Stimulated activated CD8-positive, alpha-beta memory T cell treated with anti-CD3 and anti-CD28 coated beads, Interleukin-7, amount 100 ng/mL, for 1 hour (primary cell): ENCODE measurements at places on chromosomes 2 and 18.

- no peak for DNase-seq
Observed at GRCh38 chr2:216202626-216203250, 93.6 kb downstream of the XRCC5 start.

GRCh38 chr2:933734-934295 is 16.8 kb upstream of the SNTG2 start:
- no peak for DNase-seq

- DNase-seq = no peak
Observed at GRCh38 chr2:64698668-64699444, 45.1 kb upstream of the SERTAD2 start.

GRCh38 chr2:77977471-77978063 is 455.4 kb upstream of the LRRTM4 start:
- DNase-seq = no peak

DNA sequence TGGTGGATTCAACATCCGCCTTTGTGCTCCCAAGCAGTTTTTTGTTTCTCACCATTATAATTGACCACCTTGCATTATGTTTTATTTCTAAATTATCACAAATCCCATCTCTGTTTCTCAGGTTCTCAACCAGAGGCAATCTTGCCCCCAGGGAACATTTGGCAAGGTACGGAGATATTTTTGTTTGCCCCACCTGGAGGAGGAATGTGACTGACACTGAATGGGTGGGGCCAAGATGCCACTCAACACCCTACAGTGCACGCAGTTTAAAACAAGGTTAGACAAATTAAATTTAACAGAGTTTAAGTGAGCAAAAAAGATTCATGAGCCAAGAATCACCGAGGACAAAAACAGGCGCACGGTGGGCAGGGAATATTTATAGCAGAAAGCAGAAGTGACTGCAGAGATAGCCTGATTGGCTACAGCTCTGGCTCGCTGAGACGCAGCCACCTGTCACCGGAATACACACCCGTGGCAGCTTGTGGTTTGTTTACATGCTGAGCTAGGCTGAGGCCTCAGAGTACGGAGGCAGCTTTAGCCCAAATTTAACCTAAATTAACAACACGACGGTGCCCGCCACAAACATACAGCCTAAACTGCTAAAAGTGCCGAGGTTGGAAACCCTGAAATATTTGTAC is 150.0 kb upstream of the ALKAL2 start:
- peak; percentile 40 for DNase-seq

- DNase-seq = no peak
Observed at GRCh38 chr2:54712516-54712915, 10.9 kb upstream of the EML6 start.

DNA sequence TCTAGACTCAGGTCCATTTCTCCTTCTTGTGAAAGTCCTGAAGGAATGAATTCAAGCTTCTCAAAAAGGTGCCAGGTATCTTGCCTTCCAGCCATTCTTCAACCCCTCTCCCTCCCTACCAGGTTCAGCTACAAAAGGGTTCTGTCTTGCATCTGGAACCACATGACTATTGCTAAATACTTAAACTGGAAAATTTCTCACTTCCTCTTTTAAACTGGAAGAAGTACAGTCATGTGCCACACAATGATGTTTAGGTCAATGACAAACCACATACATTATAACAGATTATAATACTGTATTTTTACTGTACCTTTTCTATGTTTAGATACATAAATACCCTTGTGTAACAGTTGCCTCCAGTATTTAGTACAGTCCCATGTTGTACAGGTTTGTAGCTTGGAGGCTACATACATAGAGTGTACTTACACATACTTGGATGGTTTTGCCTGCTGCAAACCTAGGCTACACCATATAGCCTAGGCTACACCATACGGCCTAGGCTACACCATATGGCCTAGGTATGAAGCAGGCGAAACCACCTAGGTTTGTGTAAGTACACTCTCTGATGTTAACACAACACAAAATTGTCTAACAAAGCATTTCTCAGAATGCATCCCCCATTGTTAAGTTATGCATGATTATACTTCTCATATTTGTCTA is 142.0 kb upstream of the DNMT3A start:
- no peak for DNase-seq

GRCh38 chr18:6732952-6733351 is 3.4 kb downstream of the ARHGAP28 start:
- DNase-seq = no peak

DNA sequence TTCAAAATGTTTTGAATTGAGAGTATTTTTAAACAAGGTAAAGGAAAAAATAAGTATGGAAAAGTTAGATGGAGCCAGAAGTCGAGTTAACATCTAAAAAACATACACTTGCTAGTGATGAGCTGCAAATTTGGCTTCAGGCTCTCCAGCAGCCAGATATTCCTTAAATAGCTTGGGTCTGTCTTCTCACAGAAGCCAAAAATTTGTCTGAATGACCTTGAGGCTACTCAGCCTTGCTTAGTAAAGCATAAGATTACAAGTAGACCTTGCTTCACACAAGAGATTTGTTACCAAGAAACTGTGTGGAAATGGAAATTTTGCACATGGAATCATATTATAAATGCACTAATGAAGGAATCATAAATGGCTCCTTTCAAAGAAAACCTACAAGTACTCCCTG is 40.8 kb upstream of the GRB14 start:
- no peak for DNase-seq

GRCh38 chr2:26845021-26845420 is 2.9 kb upstream of the DPYSL5 start:
- no peak for DNase-seq

DNA sequence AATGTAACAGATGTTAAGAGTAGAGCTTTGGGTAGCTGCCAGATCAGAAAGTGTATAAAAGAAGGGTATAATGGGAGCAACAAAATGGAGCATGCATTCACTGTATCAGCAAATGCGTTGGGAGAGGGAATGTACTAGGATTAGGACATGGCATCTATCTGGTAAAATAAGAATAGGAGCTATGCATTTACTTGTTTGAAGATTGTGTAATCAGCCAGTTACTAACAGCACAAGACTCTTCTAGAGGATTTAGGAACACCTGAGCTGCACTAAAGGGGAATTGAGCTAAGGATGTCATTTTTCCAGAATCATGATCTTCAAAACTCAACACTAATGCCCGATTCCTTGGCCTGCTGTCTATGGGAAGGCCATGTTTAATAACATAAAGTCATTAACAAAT is 394.2 kb upstream of the TNP1 start:
- no peak for DNase-seq

- no peak for DNase-seq
Observed at GRCh38 chr2:226136739-226137138, 662.9 kb downstream of the IRS1 start.

DNA sequence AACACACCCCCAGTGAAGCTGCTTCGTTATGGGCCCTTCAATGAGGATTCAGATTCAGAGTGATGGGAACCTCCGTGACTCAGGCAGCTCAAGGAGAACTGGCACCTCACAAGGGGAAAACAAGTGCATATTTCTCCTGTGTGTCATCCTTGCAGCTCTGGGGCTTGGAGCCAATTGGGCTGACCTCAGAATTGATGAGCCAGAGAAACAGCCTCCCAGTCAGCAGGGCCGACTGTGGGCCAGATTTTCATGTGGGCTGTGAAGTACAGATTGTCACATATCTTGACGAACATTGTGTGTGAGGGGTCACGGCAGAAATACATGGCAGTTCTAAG is 189.6 kb upstream of the SP5 start:
- no peak for DNase-seq

DNA sequence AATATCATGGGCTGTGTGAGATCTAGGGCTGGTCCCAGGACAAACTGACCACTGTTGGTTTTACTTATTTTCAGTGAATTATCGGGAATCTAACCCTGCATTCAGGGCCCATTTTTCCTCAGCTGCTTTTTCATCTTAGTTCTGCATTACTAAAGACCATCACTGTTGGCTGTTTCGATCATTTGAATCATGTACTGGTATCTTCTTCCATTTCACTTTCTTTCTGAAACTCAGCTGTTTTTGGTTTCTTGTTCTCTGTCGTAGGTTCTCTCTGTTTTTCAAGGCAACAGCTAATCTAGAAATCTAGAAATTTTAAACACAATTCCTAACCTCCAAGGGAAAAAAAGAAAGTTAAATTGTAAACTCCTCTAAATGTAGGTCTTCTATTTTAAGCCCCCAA is 159.9 kb upstream of the SESTD1 start:
- no peak for DNase-seq

- no peak for DNase-seq
Observed at GRCh38 chr2:99691926-99692325, 202.1 kb upstream of the REV1 start.

- DNase-seq = no peak
Observed at GRCh38 chr2:21590026-21590690, 466.4 kb downstream of the TDRD15 start.

DNA sequence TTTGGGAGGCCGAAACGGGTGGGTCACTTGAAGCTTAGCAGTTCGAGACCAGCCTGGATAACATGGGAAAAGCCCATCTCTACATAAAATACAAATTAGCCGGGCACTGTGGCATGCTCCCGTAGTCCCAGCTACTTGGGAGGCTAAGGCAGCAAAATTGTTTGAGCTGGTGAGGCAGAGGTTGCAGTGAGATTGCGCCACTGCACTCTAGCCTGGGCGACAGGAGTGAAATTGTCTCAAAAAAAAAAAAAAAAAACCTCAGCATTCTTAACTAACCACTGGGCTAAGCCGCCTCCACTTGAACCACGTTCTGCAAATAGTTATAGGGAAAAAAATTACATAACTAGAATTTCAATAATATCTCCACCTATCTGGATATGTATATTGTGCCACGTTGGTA is 2.3 kb downstream of the FOXI3 start:
- no peak for DNase-seq

DNA sequence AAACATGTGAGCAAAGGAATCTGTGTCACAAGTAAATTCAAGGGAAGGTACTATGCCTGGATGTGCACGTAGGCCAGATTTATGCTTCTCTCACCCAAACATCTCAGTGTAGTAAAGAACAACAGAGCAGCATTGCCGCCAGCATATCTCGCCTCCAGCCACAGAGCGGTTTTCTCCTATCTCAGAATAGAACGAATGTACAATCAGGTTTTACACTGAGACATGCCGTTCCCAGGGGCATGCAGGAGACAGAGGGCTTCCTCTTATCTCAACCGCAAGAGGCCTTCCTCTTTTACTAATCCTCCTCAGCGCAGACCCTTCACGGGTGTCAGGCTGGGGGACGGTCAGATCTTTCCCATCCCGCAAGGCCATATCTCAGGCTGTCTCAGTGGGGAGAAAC is 175.3 kb downstream of the RPIA start:
- no peak for DNase-seq

- no peak for DNase-seq
Observed at GRCh38 chr2:73176205-73176880, 26.0 kb upstream of the NOTO start.

- DNase-seq = no peak
Observed at GRCh38 chr18:72410399-72410798, 133.7 kb downstream of the CBLN2 start.

DNA sequence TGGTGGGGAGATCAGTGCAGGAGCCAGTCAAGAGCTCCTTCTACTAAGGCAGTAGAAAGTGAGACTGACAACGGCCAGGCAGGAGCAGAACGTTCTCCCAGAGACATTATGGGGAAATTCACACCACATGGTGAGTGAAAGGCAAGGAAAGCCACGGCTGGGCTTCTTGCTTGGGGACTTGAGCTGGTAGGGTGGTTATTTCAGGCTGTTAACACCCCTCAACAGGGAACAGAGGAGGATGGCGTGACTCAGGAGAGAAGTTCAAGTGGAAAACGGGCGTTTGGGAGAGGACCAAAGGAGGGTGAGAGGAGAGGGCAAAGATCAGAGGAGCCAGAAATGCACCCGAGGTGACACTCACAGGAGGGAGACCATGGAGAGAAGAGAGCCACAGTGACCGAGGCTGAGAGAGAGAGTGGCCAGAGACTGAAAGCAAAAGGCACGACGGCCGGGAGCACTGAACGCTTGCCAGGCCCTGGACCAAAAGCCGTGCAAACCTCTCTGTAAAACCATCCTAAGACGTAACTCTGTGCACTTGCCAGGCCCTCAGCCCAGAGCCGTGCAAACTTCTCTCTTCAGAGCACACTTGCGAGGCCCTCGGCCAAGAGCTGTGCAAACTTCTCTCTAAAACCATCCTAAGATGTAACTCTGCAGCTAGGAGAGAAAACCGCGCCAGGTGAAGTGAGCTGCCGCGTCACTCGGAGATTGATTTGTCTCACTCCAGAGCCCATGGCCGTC is 7.7 kb downstream of the TPO start:
- no peak for DNase-seq

DNA sequence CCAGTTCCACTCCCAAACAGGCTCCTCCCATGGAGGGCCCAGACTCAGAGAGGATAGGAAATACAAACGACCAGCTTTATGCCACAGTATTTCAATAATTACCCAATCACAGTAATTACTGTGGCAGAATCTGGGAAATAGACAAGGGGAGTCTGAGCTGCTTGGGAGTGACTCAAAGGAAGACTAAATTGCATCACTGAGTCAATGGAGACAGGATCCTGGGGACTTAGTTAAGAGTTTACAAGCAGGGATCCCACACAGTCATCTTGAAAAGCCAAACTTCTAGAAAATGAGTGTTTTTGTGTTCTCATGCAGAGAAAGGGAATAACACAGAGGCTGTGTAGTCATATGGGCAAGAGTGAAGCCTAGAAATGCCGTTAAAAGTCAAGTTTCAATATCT is 1142.1 kb downstream of the CNTNAP5 start:
- no peak for DNase-seq

DNA sequence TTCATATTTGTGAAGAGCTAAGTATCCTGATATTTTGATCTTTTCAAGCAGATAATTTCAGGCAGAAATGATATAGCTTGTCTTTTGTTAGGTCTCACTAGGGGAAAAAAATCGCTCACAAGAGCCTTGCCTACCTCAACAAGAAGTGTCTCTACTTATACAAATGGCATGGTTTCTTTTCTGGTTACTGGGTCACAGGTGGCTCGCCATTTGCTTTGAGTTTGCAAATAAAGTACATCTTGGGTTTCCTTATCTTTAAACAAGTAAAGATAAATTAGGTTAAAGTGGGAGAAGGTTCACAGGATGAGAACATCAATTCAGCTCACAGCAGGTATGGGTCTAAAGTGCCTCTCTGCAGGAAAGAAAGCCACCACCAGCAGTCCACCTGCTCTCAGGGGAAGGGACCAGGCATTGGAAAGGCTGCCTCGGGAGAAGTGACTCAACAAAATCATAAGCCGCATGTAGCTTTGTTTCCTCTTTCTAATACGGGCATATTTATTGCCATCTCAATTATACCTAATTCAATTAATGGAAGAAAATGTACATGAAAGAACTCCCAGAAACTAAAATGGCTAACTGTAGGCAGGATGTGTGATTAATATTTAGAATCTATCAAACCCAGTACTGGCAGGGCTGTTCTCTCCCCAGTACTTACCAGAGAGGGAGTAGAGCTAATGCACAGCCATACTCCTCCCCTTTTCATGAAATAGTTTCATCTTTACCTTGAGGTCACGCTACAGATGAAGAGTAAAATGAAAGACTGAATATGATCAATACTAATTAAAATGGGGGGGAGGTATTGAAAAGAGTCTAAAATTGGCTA is 28.3 kb downstream of the CDC42EP3 start:
- DNase-seq = no peak

GRCh38 chr2:219034823-219035222 is 6.5 kb downstream of the CFAP65 start:
- DNase-seq = no peak

GRCh38 chr2:103324671-103325070 is 562.8 kb downstream of the TMEM182 start:
- DNase-seq = no peak

- DNase-seq = no peak
Observed at GRCh38 chr2:9230881-9231280, 24.3 kb downstream of the ASAP2 start.
